Activated CD8-positive, alpha-beta memory T cell treated with anti-CD3 and anti-CD28 coated beads, Interleukin-2, amount 50 U/mL, for 4 hours (primary cell): ENCODE measurements at places on chromosomes 3 and 15.
A peak's percentile ranks its signal among the peaks of the same experiment; 100 is the strongest.

DNA sequence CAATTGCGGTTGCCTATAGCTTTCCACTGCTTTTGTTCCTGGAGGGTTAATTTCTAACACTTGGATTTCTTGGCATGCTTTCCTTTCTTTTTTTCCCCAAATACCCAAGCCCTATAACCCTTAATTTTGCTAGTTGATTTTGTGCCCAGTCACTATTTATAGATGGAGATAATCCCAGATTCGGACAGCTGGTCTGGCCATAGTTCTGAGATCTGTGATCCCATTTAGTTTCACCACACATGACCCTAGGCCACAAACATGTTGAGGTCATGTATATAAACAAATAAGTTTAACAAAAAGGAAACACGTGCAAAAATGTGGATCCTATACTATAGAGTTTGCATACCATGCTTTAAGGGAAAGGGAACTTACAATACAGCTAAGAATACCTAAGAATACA is 111.4 kb downstream of the ZMAT3 start:
- no peak for DNase-seq

DNA sequence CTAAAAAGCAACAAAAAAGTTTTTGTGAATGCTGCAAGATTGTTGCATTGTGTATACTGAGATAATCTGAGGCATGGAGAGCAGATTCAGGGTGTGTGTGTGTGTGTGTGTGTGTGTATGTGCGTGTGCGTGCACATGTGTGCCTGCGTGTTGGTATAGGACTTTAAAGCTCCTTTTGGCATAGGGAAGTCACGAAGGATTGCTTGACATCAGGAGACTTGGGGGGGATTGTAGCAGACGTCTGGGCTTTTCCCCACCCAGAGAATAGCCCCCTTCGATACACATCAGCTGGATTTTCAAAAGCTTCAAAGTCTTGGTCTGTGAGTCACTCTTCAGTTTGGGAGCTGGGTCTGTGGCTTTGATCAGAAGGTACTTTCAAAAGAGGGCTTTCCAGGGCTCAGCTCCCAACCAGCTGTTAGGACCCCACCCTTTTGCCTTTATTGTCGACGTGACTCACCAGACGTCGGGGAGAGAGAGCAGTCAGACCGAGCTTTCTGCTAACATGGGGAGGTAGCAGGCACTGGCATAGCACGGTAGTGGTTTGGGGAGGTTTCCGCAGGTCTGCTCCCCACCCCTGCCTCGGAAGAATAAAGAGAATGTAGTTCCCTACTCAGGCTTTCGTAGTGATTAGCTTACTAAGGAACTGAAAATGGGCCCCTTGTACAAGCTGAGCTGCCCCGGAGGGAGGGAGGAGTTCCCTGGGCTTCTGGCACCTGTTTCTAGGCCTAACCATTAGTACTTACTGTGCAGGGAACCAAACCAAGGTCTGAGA is 4.7 kb downstream of the BHLHE40 start:
- DNase-seq, result peak; percentile 76

DNA sequence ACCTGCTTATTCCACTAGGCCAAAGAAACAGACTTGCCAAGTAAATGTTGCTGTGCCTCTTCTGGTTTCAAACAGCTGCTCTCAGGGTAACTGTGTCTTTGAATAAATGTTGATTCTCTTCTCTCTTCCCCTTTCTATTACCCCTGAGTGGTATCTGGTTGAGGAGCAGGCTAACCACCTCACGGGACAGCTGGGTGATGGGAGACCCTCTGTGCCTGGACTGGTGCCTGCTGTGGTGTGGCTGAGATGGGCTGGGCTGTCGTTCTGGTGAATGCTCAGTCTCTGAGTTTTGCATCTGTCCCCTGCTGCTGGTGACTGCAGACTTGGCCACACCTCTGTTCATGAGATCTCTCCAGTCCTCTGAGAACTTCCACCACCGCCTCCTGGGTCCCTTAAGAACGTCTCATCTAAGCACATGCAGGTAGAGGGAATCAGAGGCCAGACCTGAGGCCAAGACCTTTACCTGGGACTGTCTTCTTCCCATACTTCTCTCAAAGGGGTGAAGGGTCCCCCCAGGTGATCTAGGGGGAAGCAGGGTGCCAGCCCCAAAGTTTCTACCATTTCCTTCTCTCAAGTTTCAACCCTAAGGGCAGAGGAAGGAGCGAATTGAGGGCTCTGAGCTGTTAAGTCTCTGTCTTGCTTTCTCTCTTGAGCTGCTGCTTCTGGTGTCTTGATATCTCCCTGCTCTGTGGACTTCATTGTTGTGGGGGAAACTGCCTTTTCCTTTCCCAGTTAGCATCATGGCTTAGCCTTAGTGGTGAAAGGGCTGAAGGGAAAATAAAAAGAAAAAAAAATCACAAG is 252.9 kb downstream of the EBLN2 start:
- DNase-seq, result no peak

- no peak for DNase-seq
These were observed 31.3 kb downstream of the TFRC start for GRCh38 chr3:196050597-196050996.

- no peak for DNase-seq
These were observed 8.8 kb upstream of the LACTB start for GRCh38 chr15:63112871-63113270.

- DNase-seq, result no peak
These were observed 3.2 kb downstream of the AEN start for GRCh38 chr15:88624156-88624970.

GRCh38 chr15:55687792-55688191 is 55.2 kb downstream of the PRTG start:
- no peak for DNase-seq

GRCh38 chr3:48543271-48543866 is 13.2 kb downstream of the PFKFB4 start:
- DNase-seq, result no peak

DNA sequence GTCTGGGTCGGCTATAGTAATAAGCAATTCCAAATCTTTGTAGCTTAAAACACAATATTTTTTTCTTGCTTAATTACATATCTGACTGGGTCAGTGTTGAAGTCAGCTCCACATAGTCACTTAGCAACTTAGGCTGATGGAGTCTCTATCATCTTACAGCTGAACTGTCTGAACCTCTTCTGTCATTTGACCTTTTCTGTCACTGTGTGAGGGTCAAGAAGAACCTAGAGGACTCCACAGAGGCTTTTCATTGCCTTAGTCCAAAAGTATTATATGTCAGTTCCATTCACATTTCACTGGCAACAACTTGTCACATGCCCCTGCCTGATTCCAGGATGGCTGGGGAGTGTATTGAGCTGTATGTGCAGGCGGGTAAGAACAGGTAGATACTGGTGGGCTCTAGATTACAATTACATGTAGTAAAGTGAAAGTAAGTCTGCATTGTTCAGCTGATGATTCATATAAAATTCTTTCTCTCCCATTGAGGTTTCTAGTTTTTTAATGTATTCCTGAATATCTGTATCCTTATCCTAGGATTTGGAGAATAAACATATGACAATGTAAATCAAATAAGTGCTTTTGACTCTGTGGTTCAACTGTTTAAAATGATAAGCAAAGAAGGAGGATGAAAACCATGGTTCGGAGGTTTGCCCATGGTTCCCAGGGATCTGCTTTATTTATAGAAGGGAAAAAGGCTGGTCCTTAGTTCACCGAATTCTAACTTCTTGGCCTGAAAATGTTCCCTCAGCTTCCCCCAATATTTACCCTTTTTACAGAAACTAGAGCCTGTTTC is 5.8 kb upstream of the ARPP21 start:
- DNase-seq, result no peak

- no peak for DNase-seq
These were observed 61.9 kb downstream of the LRRK1 start for GRCh38 chr15:100981086-100981485.

- DNase-seq, result peak; percentile 48
These were observed 15.5 kb downstream of the TBC1D2B start for GRCh38 chr15:78061963-78062427.

GRCh38 chr3:49787536-49787935 is 1.2 kb upstream of the IP6K1 start:
- DNase-seq, result no peak

DNA sequence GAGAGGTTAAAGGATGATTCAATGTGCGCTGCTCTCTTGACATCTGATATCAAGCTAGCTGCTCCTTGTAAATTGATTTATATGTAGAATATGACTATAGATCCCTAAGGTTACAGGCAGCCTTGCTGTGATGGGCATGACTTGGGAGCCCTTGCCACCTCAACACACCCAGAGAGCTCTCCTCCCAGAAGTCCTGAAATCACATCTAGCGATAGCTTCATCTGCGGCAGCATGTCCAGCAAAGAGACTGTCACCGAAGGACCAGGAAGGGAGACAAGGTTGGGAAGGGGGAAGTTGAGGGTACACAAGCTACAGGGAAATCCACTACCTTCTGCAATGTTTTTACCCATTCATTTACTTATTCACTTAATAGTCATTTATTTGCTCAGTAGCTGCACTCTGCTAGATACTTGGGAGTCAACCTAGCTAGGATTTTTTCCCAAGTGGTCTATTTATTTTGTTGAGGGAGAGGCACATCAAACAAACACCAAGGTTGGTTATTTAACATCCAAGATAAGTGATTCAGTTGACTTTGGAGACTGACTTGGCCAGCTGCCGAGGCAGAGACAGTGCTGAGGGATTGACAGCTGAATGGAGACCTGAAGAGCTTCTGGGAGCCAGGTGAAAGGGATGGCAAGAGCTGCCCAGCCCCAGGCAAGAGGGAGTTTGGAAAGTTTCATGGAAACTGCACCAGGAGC is 205.8 kb upstream of the IL12A start:
- DNase-seq, result no peak

DNA sequence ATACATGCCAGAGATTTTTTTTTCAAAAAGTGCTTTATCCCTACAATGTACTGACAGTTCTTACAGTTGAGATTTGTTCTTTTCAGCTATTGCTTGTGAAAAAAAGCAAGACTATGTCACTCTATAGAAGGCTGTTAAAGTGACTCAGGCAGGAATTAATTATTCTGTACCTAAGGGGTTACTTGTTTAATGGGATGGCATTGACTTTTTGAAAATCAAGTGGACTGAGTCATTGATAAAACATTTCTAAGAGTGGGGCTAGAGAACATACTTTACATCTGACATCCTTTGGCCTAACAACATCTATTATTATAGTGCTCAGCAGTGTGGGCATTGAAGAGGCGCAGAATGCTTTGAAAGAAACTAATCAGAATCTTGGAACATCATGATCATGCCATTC is 34.3 kb downstream of the INTS14 start:
- no peak for DNase-seq

- no peak for DNase-seq
These were observed 81.5 kb downstream of the CHST2 start for GRCh38 chr3:143201045-143201444.

DNA sequence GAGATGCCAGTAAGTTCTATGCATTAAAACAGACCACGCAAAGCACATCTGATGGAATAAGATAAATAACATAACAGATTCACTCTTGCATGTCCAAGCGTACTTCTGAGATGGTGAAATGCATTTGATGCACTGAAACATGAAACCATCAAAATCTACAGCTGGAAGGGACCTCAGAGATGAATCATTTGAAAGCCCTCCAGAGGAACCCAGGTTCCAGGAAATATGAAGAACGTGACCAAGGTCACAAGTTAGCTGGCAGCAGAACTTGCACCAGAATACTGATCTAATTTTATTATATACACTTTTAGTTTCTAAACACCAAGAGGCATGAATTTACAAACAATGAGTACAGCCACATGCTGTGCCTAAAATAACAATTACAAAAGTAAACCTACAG is 957.1 kb downstream of the FHIT start:
- DNase-seq, result no peak
